Naive thymus-derived CD8-positive, alpha-beta T cell (primary cell): ENCODE measurements at places on chromosomes 1 and 21.

DNA sequence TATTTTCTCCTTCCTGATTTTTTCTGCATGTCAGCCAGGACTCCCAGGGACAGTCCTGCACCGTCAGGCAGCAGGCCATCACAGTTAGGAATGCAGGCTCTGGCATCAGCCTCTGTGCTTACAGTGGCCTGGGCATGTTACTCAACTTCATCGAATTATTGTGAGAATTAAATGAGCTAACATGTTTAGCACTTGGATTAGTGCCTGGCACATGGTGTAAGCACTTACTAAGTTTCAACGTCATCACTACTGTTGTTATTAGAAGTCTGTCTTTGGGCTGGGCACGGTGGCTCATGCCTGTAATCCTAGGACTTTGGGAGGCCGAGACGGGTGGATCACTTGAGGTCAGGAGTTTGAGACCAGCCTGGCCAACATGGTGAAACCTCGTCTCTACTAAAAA, 45.1 kb downstream of the SCCPDH start:
- DNase-seq: no peak

- no peak for DNase-seq
Observed at GRCh38 chr1:225860107-225860506, 22.1 kb downstream of the TMEM63A start.

DNA sequence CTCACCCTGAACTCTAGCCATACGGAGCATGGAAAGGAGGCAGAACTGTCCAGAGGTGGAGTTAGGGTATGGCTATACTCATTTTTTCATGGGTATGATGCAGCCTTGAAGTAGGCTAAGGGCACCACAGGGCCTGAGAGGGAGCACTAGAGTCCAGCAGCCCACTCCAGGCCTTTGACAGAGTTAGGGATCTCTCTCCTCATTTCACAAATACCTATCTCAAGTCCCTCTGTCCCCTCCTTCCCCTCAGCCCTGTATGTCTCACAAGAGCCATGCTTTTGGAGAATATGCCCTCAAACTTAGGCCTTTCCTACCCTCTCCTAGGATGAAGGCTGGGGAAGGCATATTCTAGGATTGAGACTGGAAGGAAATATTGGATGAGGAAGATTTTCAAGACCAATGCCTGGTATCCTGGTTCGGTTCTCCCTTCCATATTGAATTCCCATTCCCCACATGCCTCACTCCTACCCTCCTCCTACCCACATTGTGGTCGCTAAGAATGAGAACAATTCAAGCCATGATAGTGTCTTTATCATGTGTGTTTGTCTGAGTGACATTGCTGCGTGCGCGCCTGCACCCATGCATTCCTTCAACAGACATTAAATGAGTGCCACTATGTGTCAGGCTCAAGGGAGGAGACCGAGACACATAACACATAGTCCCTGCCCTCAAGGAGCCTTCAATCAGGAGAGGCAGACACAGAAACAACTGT, 2.6 kb upstream of the NECTIN4 start:
- DNase-seq: no peak

DNA sequence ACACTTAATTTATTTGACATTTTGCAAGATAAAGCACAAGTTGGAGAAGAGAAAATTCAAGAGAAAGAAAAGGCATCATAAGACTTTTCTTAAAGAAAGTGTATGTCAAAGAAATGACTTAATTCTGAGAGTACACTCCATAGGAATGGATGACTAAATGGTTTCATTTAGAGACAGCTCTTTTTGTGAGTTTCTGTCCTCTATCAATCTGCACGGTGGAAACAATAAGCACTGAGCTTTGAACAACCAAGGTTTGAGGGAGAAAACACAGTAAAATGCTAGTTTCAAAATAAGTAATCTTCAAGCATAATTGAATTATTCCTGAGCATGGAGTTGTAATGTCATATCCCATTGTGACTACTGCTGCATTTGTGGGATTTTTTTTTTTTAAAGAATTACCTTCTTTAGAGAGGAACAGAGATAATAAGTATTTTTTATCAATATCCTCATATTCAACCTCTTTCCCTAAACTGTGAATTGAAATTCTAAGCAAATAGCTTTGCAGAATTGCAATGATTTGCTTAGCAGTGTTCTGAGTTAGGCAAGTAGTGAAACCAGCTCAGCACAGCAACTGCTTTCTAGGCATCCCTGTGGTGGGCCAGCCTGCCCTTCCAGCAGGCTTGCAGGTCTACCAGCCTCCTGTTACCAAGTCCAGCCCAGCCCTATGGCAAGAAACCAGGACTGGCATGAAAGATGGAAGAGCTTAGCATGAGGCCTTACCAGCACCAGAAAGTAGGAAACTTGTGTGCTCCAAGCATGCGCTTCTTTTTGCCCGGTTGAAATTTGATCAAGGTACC, 38.2 kb downstream of the KCNJ6 start:
- DNase-seq: no peak

- no peak for DNase-seq
Observed at GRCh38 chr1:67307251-67308060, at the start of gene IL12RB2. IL12RB2 (plus strand) TSS chr1:67307873; CDS start chr1:67320369, 12,496 bp downstream.
